ENCODE measurements at places on chromosomes 5 and 9.

- H3K27ac ChIP-seq, result no peak overlapping the region
- no peak for DNase-seq
- H3K4me3 ChIP-seq, result no peak overlapping the region
Measured at GRCh38 chr5:122612901-122613300, 162.0 kb upstream of the SNX2 start.

- H3K4me1 ChIP-seq, result no peaks in the 10 kb centered on the region
- no peaks in the 10 kb centered on the region for H3K27me3 ChIP-seq
- DNase-seq, result no peak
- no peaks in the 10 kb centered on the region for H3K36me3 ChIP-seq
- H3K27ac ChIP-seq, result no peak overlapping the region
- no peak overlapping the region for H3K4me3 ChIP-seq
Measured at GRCh38 chr5:26757941-26758340, 280.4 kb downstream of the CDH9 start.

DNA sequence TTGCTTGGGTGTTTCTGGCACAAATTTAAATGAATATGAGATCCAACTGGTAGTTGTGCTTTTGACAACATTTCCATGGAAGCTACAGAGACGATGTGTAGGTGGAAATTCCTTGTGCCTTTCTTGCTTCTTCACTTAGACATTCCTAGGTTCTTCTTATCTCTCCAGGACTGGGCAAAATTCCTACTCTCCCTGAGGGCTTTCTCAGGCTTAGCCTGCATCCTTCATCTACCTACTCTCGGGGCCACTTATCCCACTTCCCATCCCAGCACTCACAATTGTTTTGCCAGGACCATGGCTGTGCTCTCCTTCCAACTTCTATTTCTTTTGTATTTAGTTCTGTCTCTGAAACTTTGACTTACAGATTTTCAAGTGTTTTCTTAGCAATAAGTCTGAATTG lies 17.8 kb upstream of the SPINK1 start:
- no peak overlapping the region for H3K4me3 ChIP-seq
- no peak for DNase-seq
- no peaks in the 10 kb centered on the region for H3K4me1 ChIP-seq
- H3K27ac ChIP-seq, result no peak overlapping the region
- no peaks in the 10 kb centered on the region for H3K36me3 ChIP-seq

- H3K4me3 ChIP-seq, result no peak overlapping the region
- no peaks in the 10 kb centered on the region for H3K27me3 ChIP-seq
- DNase-seq, result no peak
Measured at GRCh38 chr5:51271261-51271660, 112.0 kb upstream of the ISL1 start.

DNA sequence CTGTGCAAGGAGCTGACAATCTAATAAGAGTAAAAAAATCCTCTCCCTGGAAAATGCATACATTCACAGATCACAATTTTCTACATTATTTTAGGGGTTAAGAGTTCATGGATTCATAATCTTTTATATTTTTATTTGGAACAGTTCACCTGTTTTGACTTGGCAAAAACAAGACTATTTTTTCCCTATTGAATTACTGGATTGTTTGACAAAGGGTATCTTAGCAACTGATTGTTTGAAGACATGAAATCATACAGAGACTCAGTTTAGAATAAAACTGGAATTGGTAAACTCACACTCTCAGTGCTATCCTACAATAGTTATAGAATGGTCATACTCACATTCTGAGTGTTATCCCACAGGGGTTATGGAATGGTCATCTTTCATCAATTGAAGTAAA lies 358.2 kb upstream of the PTGER4 start:
- H3K36me3 ChIP-seq, result no peaks in the 10 kb centered on the region
- no peaks in the 10 kb centered on the region for H3K27me3 ChIP-seq
- peaks cover 3% of the 10 kb centered on the region for H3K4me1 ChIP-seq

DNA sequence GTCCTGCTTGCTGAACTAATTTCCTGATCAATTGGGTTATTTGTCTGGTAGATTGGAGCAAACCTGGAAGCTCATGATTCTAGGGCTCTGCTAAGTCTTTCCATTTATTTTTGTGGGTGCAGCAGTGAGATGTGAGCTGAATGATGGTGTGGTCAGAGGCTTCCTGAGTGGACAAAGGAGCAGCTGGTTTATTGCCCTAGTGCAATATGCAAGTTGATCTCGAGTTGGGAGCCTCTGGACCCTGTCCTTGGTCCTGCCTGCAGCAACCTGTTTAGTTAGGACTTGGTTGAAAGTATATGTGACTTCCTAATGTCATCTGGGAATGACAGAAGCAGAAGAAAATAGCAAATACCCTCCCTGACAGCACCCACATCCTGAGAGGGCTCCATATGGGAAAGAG lies 4.2 kb upstream of the UNC5A start:
- H3K27ac ChIP-seq, result no peak overlapping the region
- no peak overlapping the region for H3K4me3 ChIP-seq
- peak; percentile 52 for DNase-seq
- no peaks in the 10 kb centered on the region for H3K36me3 ChIP-seq
- peaks cover 5% of the 10 kb centered on the region for H3K4me1 ChIP-seq

GRCh38 chr9:136303825-136304416 lies at the start of gene CCDC187:
Gene CCDC187, minus strand, starts transcription at chr9:136304094. Its CDS starts 264 bp downstream, at chr9:136303830.
- no peak within 1 kb of the TSS for H3K4me3 ChIP-seq
- H3K36me3 ChIP-seq, result no peaks in the 10 kb centered on the region
- H3K4me1 ChIP-seq, result no peaks in the 10 kb centered on the region
- H3K27me3 ChIP-seq, result no peaks in the 10 kb centered on the region
- H3K27ac ChIP-seq, result no peak within 1 kb of the TSS

GRCh38 chr9:24616863-24617262 lies 71.2 kb upstream of the IZUMO3 start:
- no peaks in the 10 kb centered on the region for H3K27me3 ChIP-seq
- H3K36me3 ChIP-seq, result no peaks in the 10 kb centered on the region
- H3K4me3 ChIP-seq, result no peak overlapping the region
- H3K4me1 ChIP-seq, result 0 out of 2 replicates have a peak, but pooled peaks cover 4% of the 10 kb centered on the region
- no peak overlapping the region for H3K27ac ChIP-seq
- peak; percentile 8 for DNase-seq

DNA sequence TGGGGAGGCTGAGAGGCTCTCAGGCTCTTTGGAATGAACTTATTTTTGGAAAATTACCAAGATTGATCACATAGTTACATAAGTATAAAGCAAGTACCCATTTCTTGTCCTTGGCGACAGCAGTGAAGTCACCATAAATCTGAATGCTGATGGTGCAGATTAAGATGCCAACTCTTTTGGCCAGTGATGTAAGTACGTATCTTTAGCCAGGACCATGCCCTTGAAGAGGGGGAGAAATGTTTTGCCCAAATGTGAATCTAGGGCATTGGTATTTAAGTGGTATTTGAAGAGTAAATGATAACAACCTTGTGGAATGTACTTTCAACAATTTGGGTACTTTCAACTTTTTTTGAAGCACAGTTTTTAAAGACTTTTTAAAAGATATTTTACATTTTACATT lies 68.2 kb upstream of the RAD23B start:
- no peak overlapping the region for H3K4me3 ChIP-seq
- no peaks in the 10 kb centered on the region for H3K36me3 ChIP-seq
- DNase-seq, result no peak
- peaks cover 10% of the 10 kb centered on the region for H3K4me1 ChIP-seq
- H3K27ac ChIP-seq, result no peak overlapping the region
- H3K27me3 ChIP-seq, result no peaks in the 10 kb centered on the region

GRCh38 chr9:127812936-127813675 lies 10.4 kb downstream of the FPGS start:
- no peak overlapping the region for H3K4me3 ChIP-seq
- H3K27ac ChIP-seq, result no peak overlapping the region
- DNase-seq, result no peak
- peaks cover 8% of the 10 kb centered on the region for H3K36me3 ChIP-seq

DNA sequence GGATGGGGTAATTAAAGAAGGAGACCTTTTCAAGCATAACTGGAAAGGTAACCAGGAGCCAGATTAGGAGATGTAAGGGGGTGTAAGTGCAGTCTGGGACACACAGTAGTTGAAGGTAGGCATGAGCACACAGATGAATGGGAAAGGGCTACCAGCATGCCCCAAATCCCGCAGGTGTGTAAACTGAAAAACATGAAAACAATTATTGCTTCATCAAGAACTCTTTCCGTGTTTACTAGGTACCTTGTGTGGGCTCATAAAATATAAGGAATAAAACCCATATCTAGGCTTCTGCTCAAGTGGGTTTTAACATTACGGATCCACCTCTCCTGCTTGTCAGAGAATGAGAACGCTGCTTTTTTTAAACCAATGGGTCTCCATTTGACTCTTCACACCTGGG lies 1.1 kb downstream of the MAPKAP1 start:
- peaks cover 18% of the 10 kb centered on the region for H3K4me1 ChIP-seq
- peak overlapping the region; percentile 85 for H3K4me3 ChIP-seq
- no peak for DNase-seq
- H3K27me3 ChIP-seq, result no peaks in the 10 kb centered on the region
- no peaks in the 10 kb centered on the region for H3K36me3 ChIP-seq

GRCh38 chr5:92505145-92505544 lies 1075.9 kb downstream of the NR2F1-AS1 start:
- H3K36me3 ChIP-seq, result 0 out of 2 replicates have a peak, but pooled peaks cover 6% of the 10 kb centered on the region
- no peak overlapping the region for H3K4me3 ChIP-seq
- no peak overlapping the region for H3K27ac ChIP-seq
- H3K27me3 ChIP-seq, result no peaks in the 10 kb centered on the region

- no peak for DNase-seq
- no peak overlapping the region for H3K27ac ChIP-seq
- no peaks in the 10 kb centered on the region for H3K27me3 ChIP-seq
Measured at GRCh38 chr5:158236511-158237335, 377.8 kb upstream of the CLINT1 start.

GRCh38 chr5:1789834-1790471 lies 9.7 kb downstream of the MRPL36 start:
- H3K27ac ChIP-seq, result 0 out of 2 replicates have a peak overlapping the region, but pooled peaks have one; percentile 27
- no peak overlapping the region for H3K4me3 ChIP-seq
- H3K27me3 ChIP-seq, result no peaks in the 10 kb centered on the region
- peaks cover 15% of the 10 kb centered on the region for H3K4me1 ChIP-seq

DNA sequence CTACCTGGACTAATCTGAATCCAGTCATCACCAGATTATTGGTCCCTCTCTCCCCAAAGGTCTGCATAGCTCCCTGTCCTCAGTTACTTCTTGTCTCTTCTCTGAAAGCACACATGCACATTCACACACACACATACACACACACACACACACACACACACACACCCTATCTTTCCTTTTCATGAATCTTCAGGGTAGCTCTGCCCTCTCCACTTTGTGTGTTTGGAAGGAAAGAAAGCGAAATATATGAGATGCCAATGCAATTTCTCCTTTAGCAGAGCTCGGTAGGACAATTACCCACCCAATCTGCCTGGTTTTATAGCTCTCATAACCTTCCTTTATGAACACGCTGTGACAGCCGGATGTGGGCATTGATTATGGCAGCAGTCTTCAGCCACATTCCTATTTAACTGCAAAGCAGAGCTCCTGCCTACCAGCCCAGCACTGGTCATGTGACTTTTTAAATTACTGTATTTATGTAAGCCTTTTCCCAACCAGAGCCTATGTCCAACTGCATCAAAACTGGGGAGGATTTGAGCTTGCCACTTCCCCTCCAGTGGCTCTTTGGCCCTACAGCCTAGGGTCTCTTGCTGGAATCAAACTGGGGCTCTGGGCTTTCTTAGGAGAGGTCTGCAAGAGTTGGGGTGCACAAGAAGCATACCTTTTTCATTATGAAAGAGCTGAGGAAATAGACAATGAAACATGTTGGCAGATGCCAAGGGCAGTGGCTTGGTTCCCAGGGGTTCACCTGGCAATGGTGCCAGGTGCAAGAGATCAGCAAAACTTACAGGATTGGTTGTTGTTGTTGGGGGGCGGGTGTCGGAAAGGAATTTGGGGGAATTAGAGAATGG lies 20.8 kb upstream of the MATR3 start:
- H3K4me3 ChIP-seq, result peak overlapping the region; percentile 100
- H3K27ac ChIP-seq, result peak overlapping the region; percentile 62
- H3K4me1 ChIP-seq, result peaks cover 38% of the 10 kb centered on the region
- no peaks in the 10 kb centered on the region for H3K27me3 ChIP-seq
- no peak for DNase-seq
- peaks cover 27% of the 10 kb centered on the region for H3K36me3 ChIP-seq

DNA sequence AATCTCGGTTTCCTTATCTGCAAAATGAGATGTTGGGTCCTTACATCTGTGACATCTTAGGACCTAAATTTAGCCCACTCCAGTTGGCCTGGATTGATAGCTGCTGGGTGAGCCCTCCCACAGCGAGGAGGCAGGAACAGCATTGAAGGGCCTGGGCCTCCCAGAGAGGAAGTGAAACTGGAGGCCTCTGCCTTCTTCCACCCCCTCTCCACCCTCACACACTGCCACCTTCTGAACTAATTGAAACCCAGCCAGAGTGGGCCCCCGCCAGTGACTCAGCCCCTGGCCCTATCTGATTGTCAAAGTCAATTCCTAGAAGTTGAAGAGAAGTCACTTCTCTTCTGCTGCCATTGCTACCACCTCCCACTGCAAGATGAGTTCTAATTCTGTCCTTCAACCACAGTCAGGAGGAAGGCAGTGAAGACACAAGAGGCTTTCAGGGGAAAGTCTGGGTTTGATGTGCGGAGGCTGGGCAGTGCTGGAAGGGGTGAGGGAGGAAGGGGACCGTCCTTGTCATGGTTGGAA lies 55.2 kb upstream of the NEK6 start:
- no peak for DNase-seq
- H3K4me1 ChIP-seq, result no peaks in the 10 kb centered on the region
- no peaks in the 10 kb centered on the region for H3K27me3 ChIP-seq
- H3K36me3 ChIP-seq, result no peaks in the 10 kb centered on the region

All from GM23338 (cell line).